ENCODE measurements at places on chromosomes 16 and 17. TPM values are rescaled to one million over a fixed set of nuclear protein-coding genes. Genes with fewer than 3 reads are reported as not detected.

GRCh38 chr17:15287538-15288267, 22.6 kb upstream of the PMP22 start:
- no peak overlapping the region for H3K4me3 ChIP-seq
- no peak overlapping the region for H3K27ac ChIP-seq
- no peak for DNase-seq
- no peaks in the 10 kb centered on the region for H3K36me3 ChIP-seq
- no peaks in the 10 kb centered on the region for H3K27me3 ChIP-seq

DNA sequence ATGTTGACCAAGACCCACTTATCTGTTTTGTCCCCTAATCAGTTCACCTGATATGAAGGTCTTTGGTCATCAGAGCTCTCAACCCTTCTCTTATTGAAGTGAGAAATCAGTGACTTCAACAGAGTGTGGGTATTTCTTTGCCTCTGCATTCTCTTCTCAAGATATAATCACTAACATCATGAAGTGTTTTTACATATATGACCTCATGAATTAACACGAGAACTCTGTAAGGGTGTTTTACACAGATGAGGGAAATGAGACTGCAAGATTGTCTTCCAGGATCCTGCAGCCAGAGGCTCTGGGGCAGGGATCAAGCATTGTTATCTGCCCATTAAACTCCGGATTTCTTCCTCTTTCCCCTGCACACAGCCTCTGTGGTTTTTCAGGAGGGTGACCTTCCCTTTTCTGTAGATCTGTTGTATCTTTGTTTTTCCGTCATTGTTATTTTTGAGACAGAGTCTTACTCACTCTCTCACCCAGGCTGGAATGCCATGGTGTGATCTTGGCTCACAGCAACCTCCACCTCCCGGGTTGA, 22.7 kb downstream of the LCMT1 start:
- no peaks in the 10 kb centered on the region for H3K36me3 ChIP-seq
- H3K27me3 ChIP-seq = no peaks in the 10 kb centered on the region
- no peaks in the 10 kb centered on the region for H3K4me1 ChIP-seq
- no peak overlapping the region for H3K27ac ChIP-seq
- no peak overlapping the region for H3K4me3 ChIP-seq
- no peak for DNase-seq

DNA sequence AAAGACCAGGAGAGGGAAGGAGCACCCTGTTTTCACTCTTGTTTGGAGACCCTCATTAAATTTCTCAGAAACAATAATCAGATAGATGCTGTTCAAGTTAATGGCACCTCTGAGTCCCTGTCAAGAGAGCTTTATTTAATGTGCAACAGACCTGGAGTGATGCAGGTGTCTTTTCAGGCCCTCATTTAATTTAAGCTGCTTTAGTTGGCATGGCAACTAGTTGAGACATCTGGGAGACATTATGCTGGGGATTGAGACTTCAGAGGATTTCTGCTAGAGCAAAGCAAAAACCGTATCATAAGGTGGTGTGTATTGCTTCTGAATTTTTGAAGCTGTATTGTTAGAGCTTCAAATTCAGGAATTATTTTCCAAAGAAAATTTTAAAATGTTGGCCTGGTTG, 108.5 kb downstream of the NLK start:
- no peak overlapping the region for H3K4me3 ChIP-seq
- H3K36me3 ChIP-seq = no peaks in the 10 kb centered on the region
- H3K27me3 ChIP-seq = no peaks in the 10 kb centered on the region
- no peak for DNase-seq

Gene PRR35
- total RNA-seq = not detected

Gene PYDC1
- not detected for total RNA-seq

All from glutamatergic neuron (in vitro differentiated cells).